ENCODE measurements at places on chromosomes 16 and 17.

DNA sequence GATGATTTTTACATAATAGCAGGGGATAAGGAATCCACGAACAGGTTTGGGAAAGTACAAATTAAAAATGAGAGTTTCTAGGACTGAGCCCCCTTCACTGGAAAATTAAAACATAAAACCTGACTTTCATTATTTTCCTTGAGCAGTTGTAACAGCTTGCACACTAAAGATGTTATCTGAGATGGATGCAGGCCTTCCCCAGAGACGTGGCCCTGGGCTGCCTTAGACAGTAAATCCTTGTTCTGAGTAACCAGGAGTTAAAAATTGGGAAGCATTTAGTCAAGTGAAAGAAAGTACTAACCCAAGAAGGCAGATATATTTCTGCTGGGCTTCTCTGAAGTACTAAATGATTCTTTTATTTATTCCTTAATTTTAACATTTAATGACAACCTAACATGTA, 432.2 kb upstream of the KIF2B start:
- no peak for ATAC-seq

GRCh38 chr17:73293480-73293911, 18.3 kb downstream of the CDC42EP4 start:
- no peak for ATAC-seq

GRCh38 chr17:31584438-31585279, 193.2 kb downstream of the RAB11FIP4 start:
- no peak for ATAC-seq

DNA sequence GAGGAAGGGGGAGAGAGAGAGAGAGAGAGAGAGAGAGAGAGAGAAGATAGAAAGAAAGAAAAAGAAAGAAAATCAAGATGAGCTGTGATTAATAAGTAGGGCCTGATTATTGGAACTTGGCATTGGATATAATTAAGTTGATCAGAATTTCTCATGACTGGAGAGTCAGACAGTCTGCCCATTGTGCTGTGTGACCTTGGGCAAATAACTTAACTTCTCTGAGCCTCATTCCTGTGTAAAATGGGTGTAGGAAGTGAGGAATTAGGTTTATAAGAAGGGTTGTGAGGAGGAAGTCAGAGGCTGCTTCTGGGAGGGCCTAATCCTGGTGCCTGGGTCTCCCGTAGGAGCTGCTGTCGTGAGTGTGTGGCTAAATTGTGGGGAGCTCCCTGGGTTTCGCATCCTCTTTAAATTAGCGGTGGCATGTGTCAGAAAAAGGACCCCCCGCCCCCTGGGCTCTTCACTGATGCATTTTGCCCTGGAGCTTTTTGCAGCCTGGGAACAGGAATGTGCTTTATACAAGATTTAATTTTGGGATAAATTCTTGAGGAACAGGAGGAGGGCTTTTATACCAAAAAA, 76.0 kb downstream of the CMIP start:
- no peak for ATAC-seq

DNA sequence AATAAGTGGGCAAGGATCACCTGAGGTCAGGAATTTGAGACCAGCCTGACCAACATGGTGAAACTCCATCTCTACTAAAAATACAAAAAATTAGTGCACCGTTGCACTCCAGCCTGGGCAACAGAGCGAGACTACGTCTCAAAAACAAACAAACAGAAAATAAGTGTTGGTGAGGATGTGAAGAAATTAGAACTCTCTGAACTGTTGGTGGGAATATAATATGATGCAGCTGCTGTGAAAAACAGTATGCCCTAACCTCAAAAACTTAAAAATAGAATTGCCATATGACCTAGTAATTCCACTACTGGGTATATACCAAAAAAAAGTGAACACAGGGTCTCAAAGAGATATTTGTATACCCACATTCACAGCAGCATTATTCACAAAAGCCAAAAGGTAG, 26.1 kb downstream of the GLG1 start:
- no peak for ATAC-seq

GRCh38 chr16:52553322-52553721, 6.4 kb upstream of the TOX3 start:
- ATAC-seq, result no peak

DNA sequence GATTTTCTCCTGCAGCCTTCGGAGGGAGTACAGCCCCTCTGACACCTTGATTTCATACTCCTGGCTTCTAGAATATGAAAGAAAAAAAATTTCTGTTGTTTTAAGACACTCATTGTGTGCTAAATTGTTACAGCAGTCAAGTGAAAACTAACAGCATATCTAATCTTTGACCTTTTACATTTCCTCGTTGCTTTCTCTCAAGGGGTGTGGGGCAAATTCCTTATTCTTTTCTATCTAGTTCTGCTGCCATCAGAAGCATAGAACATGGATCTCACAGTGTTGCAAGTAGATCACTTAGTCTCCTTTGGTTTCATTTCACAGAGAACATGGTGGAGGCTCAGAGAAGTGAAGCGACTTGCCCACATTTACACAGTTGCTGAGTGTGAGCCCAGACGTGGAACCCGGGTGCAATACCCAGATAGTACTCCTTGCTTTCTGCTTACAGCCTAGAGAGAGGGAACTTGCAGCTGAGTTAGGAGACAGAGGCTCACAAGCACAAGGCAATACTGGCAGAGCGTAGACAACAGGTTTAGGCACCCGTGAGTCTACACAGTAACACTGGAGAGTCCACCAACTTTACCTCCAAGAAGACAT, 28.7 kb upstream of the MMD start:
- no peak for ATAC-seq

DNA sequence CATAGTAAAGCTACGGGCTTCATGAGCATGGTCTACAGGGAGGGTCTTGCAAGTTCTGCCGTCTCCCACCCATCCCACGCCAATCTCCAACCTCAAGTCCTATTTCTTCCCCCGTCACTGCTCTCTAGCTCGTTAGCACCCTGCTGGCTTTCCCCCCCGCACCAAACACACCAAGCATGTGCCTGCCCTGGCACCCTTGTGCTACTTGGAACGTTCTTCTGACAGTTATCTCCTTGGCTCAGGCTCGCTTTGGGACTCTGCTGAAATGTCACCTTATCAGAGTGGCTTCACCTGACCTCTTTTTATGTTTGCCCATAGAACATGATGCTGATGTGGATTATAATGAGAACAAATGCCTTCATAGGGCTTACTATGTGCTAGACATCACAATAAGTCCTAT, 21.9 kb downstream of the GLYR1 start:
- ATAC-seq, result no peak

DNA sequence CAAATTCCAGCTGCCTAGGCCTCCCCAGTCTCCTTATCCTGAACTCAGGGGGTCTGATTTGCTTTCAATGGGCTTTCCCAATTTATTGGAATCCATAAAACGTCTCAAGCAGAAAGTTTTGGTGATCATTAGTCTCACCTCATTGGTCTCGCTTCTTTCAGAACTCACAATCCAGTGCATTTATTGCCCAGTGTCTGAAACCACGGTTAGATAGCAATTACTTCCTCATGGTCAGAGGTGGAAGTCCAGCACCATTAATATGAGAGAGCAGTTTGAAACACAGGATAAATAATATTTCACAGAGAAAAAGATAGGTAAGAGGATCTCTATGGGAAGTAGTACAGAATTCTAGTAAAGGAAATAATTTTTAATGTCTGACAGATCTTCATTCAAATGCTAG, 128.7 kb downstream of the TOX3 start:
- no peak for ATAC-seq

DNA sequence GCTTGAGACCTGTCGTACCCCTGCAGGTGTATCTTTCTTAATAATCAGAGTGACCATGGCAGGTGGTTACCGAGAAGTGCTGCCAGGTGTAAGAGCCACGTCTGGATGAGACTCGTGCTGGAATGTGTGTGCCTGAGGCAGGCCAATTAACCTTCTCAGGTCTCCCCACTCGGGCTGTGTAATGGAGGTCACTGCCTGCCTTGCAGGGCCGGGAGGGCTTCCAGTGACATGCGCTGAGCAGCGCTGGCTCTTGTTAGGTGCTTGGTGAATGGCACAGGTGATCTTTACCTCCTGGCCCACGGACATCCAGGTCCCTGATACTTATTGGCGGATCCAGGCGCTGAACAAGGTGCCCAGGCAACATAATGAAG, 4.6 kb upstream of the GSE1 start:
- ATAC-seq, result no peak

- ATAC-seq, result no peak
Measured at GRCh38 chr17:19302791-19303331, 59.7 kb downstream of the B9D1 start.

- no peak for ATAC-seq
Measured at GRCh38 chr17:2750721-2751120, 1.3 kb upstream of the CCDC92B start.

DNA sequence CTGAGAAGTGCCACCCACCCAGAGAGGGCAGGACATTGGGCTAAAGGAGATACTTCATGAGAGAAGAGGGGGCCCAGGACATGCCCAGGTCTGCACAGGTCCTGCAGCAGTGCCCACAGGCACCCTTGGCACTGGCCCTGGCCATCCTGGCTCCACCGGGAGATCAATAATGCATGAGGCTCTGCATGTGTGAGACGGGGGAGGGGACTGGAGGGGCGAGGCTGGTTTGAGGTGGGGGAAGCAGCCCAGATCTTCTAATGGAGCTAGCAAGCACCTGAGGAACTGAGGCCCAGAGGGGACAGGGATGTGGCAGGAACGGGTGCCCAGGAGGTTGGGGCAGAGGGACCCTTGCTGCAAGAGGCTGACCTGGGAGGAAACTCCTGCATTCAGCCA, 567 bp downstream of the OSBPL7 start:
- peak; percentile 0 for ATAC-seq

DNA sequence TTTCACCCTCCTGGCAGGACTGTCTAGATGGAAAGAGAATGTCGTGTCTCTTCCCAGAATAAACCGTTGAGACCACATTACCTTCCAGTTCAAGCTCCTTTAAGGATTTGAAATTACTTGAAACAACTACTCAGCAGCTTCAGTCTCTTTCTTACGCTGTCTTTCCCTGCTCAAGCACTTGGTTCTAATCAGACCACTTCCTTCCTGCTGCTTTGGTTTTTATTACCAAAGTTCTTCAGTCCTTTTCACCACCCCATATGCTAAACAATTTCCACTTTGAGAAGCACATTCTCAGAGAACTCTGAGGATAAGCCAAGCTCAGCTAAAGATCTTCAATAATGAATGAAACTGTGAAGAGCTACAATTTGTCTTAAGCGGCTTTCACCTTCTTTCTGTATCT, 105.4 kb downstream of the STX8 start:
- ATAC-seq, result peak; percentile 76

- no peak for ATAC-seq
Measured at GRCh38 chr17:74267987-74268499, 6.0 kb upstream of the DNAI2 start.

DNA sequence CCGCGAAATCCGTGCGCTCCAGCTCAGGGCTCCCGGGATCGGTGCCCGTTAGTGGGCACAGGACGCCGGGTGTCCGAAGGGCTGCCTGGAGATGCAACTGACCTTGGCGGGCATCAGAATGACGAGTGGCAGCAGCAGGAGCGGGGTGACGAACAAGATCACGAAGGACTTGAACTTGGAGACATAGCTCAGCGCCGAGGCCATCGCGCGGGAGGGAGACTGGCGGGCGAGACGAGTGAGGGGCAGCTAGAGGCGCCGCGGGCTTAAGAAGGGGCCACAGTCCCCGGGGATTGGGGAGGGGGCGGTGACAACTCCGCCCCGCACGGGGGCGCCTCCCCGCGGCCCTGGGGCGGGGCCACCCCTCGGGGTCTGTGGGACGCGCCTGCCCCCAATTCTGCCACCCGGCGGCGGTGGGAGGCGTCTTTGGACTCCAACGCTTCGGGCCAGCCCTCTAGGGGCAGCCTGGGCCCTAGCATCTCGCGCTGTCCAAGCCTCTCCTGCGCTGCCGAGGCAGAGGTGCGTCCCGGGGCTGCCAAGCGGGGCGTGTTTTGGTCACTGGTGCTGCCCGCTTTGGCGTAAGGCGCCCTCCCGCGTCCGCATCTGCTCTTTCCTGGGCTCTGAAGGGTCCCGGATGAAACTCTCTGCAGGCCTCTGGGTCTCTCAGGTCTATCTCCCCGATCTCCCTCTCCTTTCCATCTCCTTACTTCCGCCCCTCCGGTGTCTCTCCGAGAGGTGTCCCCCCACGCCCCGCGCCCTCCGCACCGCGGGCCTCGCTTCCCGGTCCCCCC, at the start of gene SLC13A5:
TSS of gene SLC13A5 (minus strand) at position 240 of the 788 bp plus-strand sequence. CDS start at position 204, 36 bp downstream.
- no peak for ATAC-seq

GRCh38 chr17:60223456-60223855, 73.7 kb downstream of the CA4 start:
- no peak for ATAC-seq

- ATAC-seq, result no peak
Measured at GRCh38 chr17:60109161-60109560, 30.4 kb upstream of the HEATR6 start.
